ENCODE measurements at places on chromosomes 13 and 19.

DNA sequence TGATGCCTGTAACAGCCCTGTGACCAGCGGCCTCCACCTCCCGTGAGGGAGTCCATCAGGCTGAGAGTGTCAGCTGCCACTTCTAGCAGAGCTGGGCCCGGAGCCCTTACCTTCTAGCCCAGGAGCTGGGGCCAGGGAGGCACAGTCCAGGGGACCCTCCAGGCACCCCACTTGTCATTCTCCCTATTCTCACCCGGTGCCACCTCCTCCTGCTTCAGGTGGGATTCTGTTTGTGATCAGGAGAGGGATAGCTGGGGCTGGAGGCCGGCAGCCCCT lies 4.1 kb downstream of the RASA3 start:
- DNase-seq, result no peak

GRCh38 chr19:46736531-46737297 lies 9.1 kb upstream of the FKRP start:
- no peak for DNase-seq

- DNase-seq, result no peak
Measured at GRCh38 chr19:5894704-5895349, 8.8 kb downstream of the NDUFA11 start.

GRCh38 chr19:6971366-6971765 lies 49.9 kb downstream of the MBD3L2B start:
- no peak for DNase-seq

GRCh38 chr19:47323409-47323808 lies 8.6 kb upstream of the C5AR2 start:
- no peak for DNase-seq

DNA sequence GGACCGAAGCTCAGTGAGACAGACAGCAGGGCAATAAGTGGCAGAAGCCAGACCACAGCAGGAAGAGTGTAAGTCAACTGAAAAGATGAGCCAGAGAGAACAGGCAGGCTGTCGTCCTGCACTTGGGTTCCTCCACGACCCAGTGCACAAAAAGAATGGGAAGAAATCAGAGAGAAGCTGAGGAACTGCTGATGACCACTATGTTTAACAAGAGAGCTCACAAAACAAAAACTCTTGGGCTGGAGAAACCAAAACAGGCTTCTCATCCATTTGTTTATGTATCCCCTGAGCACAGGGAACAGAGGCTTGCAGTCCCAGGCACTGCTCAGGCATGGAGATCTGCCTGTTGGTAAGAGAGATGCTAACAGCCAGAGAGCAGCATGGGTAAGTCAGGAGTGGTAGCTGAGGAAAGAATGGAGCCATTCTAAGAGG lies 14.0 kb downstream of the AKAP8L start:
- no peak for DNase-seq
